ENCODE measurements at places on chromosomes 11 and 22. TPM values are rescaled to one million over a fixed set of nuclear protein-coding genes. Genes with fewer than 3 reads are reported as not detected.

Gene APLNR
- total RNA-seq, result not detected

Gene LSP1
- 514 TPM for total RNA-seq

Gene GRIK4
- not detected for total RNA-seq

Gene FAM181B
- total RNA-seq, result 0.18 TPM

- H3K4me1 ChIP-seq, result no peaks in the 10 kb centered on the region
- H3K27ac ChIP-seq, result no peak overlapping the region
- peaks cover 11% of the 10 kb centered on the region for H3K27me3 ChIP-seq
- no peaks in the 10 kb centered on the region for H3K36me3 ChIP-seq
- no peak overlapping the region for H3K4me3 ChIP-seq
Measured at GRCh38 chr22:47768027-47768426, 1005.6 kb downstream of the TBC1D22A start.

DNA sequence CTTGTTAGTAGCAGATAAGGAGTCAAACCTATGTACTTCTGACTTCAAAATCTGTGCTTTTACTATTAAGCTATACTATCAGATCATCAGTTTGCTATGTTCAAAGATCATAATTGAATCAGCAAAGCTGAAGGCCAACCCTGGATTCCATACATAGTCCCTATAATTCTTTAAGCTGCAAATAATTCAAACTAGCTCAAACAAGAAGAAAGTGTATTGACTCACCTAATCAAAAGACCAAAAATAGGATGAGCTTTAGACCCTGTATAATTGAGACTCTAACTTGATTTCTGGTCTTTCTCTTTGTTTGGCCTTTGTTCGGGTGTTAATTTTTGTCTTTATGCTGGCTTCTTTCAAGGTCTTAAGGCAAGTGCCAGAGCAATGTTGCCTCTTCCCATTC lies 213.7 kb downstream of the CWF19L2 start:
- DNase-seq, result no peak
- H3K4me3 ChIP-seq, result no peak overlapping the region
- no peaks in the 10 kb centered on the region for H3K27me3 ChIP-seq
- H3K27ac ChIP-seq, result no peak overlapping the region

DNA sequence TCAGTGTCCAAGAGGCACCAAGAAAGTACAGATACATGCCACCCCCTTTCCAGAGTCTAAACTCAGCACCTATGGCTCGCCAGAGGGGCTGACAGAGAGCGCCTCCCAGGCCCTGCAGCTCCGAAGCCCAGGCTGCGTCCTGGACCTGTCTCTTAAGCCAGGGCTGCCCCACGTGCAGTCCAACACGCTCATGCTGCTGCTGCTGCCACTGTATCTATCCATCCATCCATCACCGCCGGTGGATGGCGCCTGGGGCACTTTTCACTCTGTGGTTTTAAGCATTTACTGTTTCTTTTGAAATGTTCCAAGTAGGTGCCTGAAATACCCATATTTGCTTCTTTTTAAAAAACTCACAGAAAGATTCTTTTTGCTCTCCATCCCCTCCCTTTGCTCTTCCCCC lies 41.8 kb downstream of the MACROD1 start:
- no peak for DNase-seq
- no peak overlapping the region for H3K27ac ChIP-seq
- no peak overlapping the region for H3K4me3 ChIP-seq
- no peaks in the 10 kb centered on the region for H3K36me3 ChIP-seq

DNA sequence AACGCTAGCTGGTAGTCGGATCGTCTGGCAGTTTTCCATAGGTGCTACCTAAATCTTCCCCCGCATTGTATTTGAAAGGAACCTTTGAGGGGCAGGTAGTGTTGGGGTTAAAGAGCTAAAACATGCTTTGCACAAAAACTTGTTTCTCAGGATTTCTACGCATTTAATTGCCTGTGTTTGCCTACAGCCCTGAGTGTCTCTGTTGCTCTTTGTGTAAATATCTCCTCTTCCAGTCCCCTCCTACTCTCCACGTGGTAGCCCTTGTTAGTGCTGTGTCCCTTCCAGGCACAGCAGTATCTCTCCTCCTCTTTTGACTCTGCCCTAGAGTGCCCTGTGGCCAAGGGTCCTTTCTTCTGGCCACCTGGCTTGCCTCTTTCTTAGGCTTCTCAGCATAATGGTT lies 81.7 kb downstream of the BARX2 start:
- no peaks in the 10 kb centered on the region for H3K4me1 ChIP-seq
- no peak overlapping the region for H3K27ac ChIP-seq
- H3K27me3 ChIP-seq, result peaks cover 2% of the 10 kb centered on the region
- H3K4me3 ChIP-seq, result no peak overlapping the region

DNA sequence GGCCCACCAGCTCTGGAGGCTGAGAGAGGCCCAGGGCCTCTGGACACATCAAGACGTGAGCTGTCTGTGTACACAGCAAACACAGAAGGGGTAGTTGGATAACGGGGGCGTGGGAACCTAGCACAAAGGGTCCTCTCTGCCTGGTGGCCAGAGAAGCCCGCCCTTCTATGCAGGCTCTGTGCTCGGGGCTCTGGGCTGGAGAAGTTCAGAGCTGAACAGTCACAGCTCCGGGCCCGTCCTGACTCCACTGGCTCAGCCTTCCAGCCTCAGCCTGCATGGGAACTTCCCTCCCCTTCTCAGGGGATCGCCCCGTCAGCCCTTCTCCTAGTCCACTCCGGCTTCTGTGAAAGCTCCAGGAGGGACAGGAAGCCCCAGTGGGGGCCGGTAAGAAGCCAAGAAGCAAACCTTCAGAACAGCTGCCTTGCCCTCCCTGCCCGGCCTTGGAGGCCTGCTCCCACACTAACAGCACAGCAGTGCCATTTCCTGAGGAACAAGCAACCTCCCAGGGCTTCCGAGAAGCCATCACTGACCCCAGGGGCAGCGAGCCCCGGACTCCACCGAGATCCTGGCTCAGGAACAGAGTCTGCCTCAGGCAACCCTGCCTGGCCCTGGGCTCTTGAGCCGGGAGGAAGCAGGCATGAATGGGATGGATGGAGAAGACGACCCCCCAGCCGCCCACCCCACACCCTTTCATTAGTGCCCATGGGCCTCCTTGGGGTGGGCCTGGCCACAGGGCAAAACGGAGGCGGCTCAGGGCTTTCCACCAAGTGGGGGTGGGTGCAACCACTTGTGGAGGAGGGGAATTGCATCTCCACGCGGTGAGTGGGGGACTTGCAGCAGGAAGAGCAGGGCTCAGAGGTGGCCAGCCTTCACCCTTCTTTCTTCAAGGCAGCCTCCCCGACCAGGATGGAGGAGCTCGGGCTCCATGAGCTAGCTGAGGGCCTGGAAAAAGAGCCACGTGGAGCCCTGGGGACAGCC lies 119.8 kb downstream of the ST3GAL4 start:
- H3K27ac ChIP-seq, result no peak overlapping the region
- peaks cover 9% of the 10 kb centered on the region for H3K4me1 ChIP-seq
- no peak for DNase-seq
- no peaks in the 10 kb centered on the region for H3K36me3 ChIP-seq

GRCh38 chr11:19337779-19338178 lies 97.0 kb upstream of the E2F8 start:
- H3K36me3 ChIP-seq, result no peaks in the 10 kb centered on the region
- H3K4me3 ChIP-seq, result no peak overlapping the region
- H3K27me3 ChIP-seq, result peaks cover 2% of the 10 kb centered on the region
- H3K27ac ChIP-seq, result no peak overlapping the region
- no peak for DNase-seq

- no peak overlapping the region for H3K4me3 ChIP-seq
- H3K36me3 ChIP-seq, result no peaks in the 10 kb centered on the region
- H3K4me1 ChIP-seq, result peaks cover 14% of the 10 kb centered on the region
Measured at GRCh38 chr22:49513358-49513851, 314.3 kb downstream of the BRD1 start.

GRCh38 chr11:87298155-87298554 lies 260.4 kb downstream of the TMEM135 start:
- H3K27me3 ChIP-seq, result no peaks in the 10 kb centered on the region
- H3K27ac ChIP-seq, result no peak overlapping the region
- H3K4me1 ChIP-seq, result no peaks in the 10 kb centered on the region
- no peaks in the 10 kb centered on the region for H3K36me3 ChIP-seq
- H3K4me3 ChIP-seq, result no peak overlapping the region
- no peak for DNase-seq

GRCh38 chr11:7531011-7531410 lies 17.2 kb downstream of the PPFIBP2 start:
- H3K27me3 ChIP-seq, result peaks cover 15% of the 10 kb centered on the region
- H3K4me1 ChIP-seq, result peaks cover 76% of the 10 kb centered on the region
- no peak for DNase-seq
- H3K27ac ChIP-seq, result no peak overlapping the region
- H3K36me3 ChIP-seq, result no peaks in the 10 kb centered on the region
